ENCODE measurements at places on chromosomes 5 and 9. TPM values are rescaled to one million over a fixed set of nuclear protein-coding genes. Genes with fewer than 3 reads are reported as not detected.

BTNL9 gene
- total RNA-seq, result not detected

ITGA1 gene
- total RNA-seq, result 34.0 TPM

HNRNPH1 gene
- 177 TPM for total RNA-seq

C5orf34 gene
- 0.58 TPM for total RNA-seq

OGN gene
- total RNA-seq, result 78.1 TPM

BSPRY gene
- not detected for total RNA-seq

PCDHB9 gene
- 0.43 TPM for total RNA-seq

TMEM171 gene
- total RNA-seq, result 3.5 TPM

LCN9 gene
- not detected for total RNA-seq

PHF24 gene
- 1.0 TPM for total RNA-seq

SLCO6A1 gene
- not detected for total RNA-seq

LHX3 gene
- total RNA-seq, result not detected

CCDC192 gene
- total RNA-seq, result 2.0 TPM

TAS2R1 gene
- not detected for total RNA-seq

NR5A1 gene
- total RNA-seq, result not detected

PCDHB5 gene
- 0.34 TPM for total RNA-seq

ANKDD1B gene
- total RNA-seq, result 1.1 TPM

FOXD4L3 gene
- total RNA-seq, result not detected

CSF1R gene
- not detected for total RNA-seq

HEMGN gene
- not detected for total RNA-seq

ORM2 gene
- not detected for total RNA-seq

ISL1 gene
- not detected for total RNA-seq

SLC28A3 gene
- 0.17 TPM for total RNA-seq

TLX3 gene
- not detected for total RNA-seq

ODF2 gene
- 19.8 TPM for total RNA-seq

IRX1 gene
- 0.47 TPM for total RNA-seq

PCDHB14 gene
- 0.70 TPM for total RNA-seq

ACOT12 gene
- total RNA-seq, result not detected

PCDHGB3 gene
- 1.8 TPM for total RNA-seq

PTPN3 gene
- total RNA-seq, result 0.23 TPM

MRRF gene
- total RNA-seq, result 31.7 TPM

ABCA2 gene
- 14.5 TPM for total RNA-seq

ZFP37 gene
- 0.58 TPM for total RNA-seq

PTGER4 gene
- 7.7 TPM for total RNA-seq

APBA1 gene
- 11.3 TPM for total RNA-seq

DDX4 gene
- total RNA-seq, result not detected

CTXN3 gene
- total RNA-seq, result not detected

NUTM2G gene
- total RNA-seq, result not detected

KDM3B gene
- 27.5 TPM for total RNA-seq

GCNT1 gene
- 9.0 TPM for total RNA-seq

SMIM15 gene
- 39.7 TPM for total RNA-seq

SLC45A2 gene
- total RNA-seq, result not detected

SLC27A6 gene
- total RNA-seq, result 0.51 TPM

FLT4 gene
- total RNA-seq, result 0.12 TPM

TAF11L5 gene
- total RNA-seq, result not detected

PPIP5K2 gene
- 21.2 TPM for total RNA-seq

MARVELD2 gene
- total RNA-seq, result 0.82 TPM

CAMLG gene
- total RNA-seq, result 23.9 TPM

C1QTNF3 gene
- total RNA-seq, result 1.1 TPM

All from pericardium fibroblast (primary cell).